ENCODE measurements at places on chromosomes 4 and X.

- DNase-seq, result no peak
Observed at GRCh38 chr4:113497154-113497884, 264.2 kb downstream of the CAMK2D start.

DNA sequence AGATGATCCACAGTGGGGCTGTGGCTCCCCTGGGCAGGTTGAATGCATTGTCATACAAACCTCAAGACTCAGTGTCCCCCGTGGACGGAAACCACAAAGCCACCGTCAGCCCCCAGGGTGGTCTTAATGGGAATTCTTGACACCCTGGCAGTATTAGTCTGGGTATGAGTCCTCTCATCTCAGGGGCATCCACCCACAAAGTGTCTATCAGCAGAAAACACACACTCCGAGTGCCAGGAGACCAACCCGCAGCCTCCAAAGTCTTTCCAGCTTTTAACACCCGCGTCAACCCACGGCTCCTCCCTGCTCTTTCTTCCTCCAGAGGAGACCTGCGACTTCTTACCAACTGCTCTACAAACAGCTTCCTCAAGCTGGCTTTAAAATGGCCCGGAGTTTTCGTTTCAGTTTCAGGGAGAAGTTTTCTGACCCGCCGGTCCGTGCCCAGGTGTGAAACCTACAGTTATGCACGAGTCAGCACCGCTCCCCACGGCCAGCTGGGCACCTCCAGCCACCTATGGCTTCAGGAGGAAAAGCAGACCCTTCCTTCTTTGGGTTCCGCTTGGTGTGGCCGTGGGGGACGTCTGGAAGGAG lies 14.4 kb upstream of the ASMTL start:
- DNase-seq, result no peak

GRCh38 chrX:68829582-68830418 lies 979 bp downstream of the EFNB1 start:
- no peak for DNase-seq

DNA sequence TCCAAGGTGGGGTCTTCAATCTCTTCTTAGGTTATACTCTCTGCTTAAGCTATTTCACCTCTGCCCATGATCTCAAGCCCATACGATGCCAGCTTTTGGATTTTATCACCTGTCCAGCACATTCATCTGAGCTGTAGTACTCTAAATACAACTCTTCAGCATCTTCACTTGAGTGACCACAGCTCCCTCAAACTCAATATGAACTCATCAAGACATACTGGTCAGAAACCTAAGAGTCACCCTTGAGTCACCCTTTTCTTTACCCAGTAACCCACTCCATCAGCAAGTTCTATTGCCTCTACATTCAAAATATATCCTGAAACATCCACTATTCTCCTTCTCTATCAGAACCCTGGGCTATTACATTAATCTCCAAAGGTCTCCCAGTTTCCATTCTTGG lies 69.4 kb downstream of the DCHS2 start:
- DNase-seq, result no peak

- no peak for DNase-seq
Observed at GRCh38 chrX:67338262-67338661, 205.6 kb upstream of the AR start.

- DNase-seq, result no peak
Observed at GRCh38 chr4:30720021-30720660, at the start of gene PCDH7. TSS of gene PCDH7 (plus strand) at chr4:30720369. CDS start at chr4:30721423, 1,054 bp downstream.

DNA sequence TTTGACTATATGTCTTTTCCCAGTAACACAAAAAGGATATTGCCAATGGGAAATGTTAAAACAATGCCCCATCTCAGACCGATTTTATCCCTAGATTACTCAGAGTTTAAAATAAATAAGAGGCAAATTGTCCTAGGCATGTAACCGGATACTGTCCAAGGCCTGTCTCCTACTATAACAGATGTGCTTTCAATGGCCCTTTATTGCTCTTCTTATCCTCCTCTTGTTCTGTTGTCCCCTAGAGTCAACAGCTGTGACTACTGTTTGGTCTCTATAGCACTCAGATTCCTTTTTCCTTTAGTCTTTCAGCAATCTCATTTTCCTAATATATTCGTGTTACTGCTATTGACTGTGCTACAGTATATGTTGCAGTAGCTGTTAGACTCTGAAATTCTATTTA lies 66.8 kb upstream of the PLS3 start:
- no peak for DNase-seq

DNA sequence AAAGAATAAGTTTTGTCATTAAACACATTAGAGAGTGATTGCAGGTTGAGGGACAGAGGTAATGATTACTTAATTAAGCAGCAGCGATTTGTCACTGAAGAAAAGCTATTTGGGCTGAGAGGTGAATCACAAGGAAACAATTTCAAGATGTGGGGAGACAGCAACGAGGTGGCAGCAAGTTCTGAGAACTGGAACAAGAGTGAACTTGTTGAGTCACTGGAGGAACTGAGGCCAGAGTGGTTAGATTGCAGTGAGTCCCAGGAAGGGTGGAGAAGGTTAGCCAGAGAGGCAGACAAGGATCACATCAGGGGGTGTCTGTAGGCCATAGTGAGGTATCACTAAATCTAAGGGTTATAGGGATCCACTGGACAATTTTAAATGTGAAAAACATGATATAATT lies 57.9 kb upstream of the TMPRSS11A start:
- no peak for DNase-seq

DNA sequence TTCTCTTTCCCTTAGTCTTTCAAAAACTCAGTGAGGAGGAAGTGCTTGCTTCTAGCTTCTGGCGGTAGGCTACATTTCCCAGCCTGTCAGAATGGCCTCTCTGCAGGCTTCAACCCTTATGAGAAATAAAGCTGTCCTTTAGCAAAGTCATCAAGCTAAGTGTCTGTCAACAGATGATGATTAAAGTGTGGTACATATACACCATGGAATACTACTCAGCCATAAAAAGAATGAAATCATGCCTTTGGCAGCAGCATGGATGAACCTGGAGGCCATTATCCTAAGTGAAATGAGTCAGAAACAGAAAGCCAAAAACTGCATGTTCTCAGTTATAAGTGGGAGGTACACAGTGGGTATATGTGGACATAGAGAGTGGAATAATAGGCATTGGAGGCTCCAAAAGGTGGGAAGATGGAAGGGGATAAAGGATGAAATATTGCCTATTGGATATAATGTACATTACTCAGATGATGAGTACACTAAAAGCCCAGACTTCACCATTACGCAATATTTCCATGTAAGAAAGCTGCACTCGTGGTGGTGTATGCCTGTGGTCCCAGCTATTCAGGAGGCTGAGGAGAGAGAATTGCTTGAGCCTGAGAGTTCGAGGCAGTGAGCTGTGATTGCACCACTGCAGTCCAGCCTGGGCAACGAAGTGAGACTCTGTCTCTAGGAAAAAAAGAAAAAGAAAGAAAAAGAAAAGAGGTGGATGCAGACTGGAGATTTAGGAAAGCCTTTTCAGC lies 7.9 kb downstream of the TRIM2 start:
- no peak for DNase-seq

GRCh38 chr4:38867478-38868058 lies at the start of gene FAM114A1:
TSS of gene FAM114A1 (plus strand) at chr4:38867806. CDS start at chr4:38878079, 10,273 bp downstream.
- DNase-seq, result no peak

DNA sequence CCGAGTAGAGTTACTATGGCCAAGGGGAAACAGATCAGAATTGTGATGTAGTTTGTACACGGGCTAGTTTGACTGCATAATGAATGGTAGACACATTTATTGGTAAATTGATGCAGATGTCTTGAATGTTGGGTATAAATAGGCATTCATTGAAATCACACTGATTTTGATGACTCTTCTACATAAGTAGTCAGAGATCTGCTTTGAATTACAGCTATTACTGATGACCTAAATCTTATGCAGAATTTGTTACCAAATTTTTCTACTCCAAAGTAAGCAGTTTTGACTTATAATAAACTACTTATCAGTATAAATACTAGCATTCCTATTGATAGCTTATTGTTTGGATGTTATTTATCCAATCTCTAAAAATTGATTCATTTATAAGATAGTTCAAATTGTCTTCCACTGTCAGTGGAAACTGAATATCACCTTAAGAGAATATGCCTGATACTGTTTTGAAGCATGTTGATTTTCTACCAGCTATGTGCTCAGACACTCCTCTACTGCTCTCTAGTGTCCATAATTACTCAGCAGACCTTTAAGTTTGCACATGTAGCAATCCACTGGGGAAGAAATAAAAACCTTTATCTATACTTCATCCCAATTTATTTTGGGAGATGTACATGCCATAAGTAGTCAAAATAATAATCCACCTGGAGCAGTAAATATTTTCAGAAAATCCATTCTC lies 120.3 kb downstream of the RASL11B start:
- no peak for DNase-seq

GRCh38 chr4:15779306-15779705 lies 1.2 kb downstream of the CD38 start:
- DNase-seq, result no peak

DNA sequence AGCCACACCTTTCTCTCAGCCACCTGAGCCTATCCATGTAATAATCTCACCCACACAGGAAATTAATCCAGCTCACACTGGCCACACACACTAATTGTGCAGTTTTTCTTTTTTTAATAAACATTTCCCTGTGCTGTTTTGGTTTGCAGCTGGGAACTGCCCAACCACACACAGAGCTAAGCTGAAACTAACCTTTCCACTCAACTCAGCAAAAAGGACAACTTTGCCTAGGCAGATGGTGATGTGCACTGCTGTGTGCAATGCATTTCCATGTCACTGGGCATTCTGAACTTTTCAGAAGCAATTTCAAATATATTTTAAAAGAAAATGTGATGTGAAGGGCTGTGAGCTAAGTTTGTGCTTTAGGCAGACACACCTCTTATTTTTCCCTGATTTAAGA lies 70.0 kb upstream of the TLL1 start:
- DNase-seq, result no peak

DNA sequence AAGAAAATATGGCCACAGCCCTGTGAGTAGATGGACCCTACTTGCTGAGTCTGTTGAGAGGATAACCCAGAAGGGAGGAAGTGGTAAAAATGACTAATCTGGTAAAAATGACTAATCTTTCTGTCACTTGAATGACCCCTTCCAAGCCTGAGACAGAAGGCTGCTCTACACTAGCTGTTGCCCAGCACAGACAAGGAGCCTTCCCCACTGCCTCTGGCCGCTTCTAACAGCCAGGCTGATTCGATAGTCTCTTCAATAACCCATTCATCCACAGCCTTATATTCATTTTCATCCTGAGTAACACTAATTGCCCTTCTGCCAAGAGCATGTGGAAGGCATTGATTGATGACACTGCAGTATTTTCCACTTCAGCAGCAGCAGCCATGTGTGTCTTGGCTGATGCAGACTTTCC lies 18.4 kb downstream of the MAGEB17 start:
- no peak for DNase-seq
